ENCODE measurements at places on chromosomes 5 and 9. TPM values are rescaled to one million over a fixed set of nuclear protein-coding genes. Genes with fewer than 3 reads are reported as not detected.

GRCh38 chr5:122761115-122761514 lies 13.8 kb upstream of the SNX2 start:
- no peak for DNase-seq

GRCh38 chr5:156774273-156774672 lies 75.8 kb upstream of the PPP1R2B start:
- no peak for DNase-seq

GRCh38 chr5:124421584-124421983 lies 324.9 kb downstream of the ZNF608 start:
- no peak for DNase-seq

- no peak for DNase-seq
Observed at GRCh38 chr5:134512661-134512999, 12.8 kb upstream of the JADE2 start.

DNA sequence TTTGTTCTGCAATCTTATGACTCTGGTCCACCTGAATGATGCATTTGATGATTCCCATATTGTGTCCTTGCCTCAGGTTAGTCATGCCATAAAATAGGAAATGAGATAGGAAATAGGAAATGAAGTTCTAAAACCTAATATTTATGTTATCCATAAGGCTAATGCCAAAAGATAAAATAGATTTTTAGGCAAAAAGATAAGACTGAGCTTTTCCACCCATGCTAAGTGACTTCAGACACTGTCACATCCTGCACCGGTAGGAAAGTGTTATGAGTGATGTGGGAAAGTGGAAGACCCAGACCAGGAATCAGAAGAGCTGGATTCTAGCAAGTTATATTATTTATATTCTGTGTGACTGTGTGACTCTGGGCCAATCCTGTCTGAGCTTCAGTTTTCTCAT lies 600.8 kb upstream of the DMAC1 start:
- no peak for DNase-seq

Gene ADAMTS16
- total RNA-seq: under 0.01 TPM

Gene ZNF483
- 2.5 TPM for total RNA-seq

- DNase-seq: no peak
Observed at GRCh38 chr9:133455936-133456335, 3.8 kb upstream of the CACFD1 start.

GRCh38 chr9:36101916-36102741 lies 34.4 kb upstream of the GLIPR2 start:
- DNase-seq: peak; percentile 92

Gene NPR3
- 0.14 TPM for total RNA-seq

- no peak for DNase-seq
Observed at GRCh38 chr5:36519881-36520280, 86.5 kb upstream of the SLC1A3 start.

- DNase-seq: no peak
Observed at GRCh38 chr5:26757941-26758340, 280.4 kb downstream of the CDH9 start.

DNA sequence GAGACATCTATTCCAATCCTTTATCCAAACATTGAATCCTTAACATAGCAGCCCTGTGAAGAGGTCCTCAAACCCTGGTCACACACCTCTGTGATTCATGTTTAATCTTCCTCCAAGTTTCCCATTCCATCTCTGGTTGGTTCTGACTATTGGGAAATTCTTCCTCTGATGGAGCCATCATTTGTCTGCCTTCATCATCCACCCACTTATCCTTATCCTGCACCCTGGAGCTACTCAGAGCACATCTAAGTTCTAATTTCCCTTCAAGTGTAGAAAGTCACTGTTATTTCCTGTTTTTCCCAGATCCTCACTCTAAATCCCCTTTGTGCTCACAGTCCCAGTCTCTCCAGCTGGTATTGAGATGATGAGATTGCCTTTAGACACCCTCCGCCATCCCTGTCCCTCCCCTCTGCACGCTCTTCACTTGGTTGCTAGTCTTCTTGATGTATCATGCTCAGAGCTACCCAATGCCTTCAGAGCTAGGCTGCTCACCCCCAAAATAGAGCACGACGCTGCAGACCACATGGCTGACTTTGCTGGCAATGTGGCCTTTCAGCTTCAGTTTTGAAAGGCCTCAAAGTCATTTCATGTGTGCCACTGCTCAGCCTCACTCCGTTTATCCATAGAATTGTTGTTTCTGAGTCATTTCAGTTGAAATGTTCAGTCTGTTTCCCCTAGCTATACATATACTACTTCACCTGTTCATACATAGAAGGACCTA lies 154.3 kb downstream of the PALM2AKAP2 start:
- DNase-seq: no peak

DNA sequence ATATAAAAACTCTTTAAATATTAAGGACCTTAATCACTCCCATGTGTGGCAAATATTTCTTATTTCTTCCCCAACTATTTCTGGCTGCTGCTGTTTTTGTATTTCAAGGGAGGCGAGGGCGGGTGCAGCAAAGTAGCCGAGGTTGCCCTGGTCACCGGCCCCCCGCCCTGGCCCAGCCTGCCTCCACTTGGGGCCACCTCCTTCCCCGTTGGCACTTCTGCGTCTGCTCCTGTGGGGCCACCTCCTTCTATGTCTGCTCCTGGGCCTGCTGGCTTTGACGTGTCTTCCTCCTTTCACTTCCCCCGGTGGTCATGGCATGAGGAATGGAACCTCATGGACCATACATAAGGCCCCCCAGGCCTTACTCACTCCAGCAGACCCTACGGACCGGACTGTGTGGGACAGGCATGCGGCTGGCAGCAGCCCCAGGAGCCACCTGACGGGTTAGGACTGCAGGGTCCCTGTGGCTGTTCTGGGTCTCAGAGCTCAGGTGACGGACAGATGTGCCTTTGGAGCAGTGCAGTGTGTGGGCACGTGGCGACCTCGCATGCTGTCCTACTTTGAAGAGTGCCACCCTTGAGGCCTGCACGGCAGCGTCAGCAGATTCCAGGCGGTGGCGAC lies 5.8 kb upstream of the ENTPD8 start:
- no peak for DNase-seq

- DNase-seq: no peak
Observed at GRCh38 chr5:15363601-15364000, 136.4 kb upstream of the FBXL7 start.

Gene CD72
- 0.51 TPM for total RNA-seq

DNA sequence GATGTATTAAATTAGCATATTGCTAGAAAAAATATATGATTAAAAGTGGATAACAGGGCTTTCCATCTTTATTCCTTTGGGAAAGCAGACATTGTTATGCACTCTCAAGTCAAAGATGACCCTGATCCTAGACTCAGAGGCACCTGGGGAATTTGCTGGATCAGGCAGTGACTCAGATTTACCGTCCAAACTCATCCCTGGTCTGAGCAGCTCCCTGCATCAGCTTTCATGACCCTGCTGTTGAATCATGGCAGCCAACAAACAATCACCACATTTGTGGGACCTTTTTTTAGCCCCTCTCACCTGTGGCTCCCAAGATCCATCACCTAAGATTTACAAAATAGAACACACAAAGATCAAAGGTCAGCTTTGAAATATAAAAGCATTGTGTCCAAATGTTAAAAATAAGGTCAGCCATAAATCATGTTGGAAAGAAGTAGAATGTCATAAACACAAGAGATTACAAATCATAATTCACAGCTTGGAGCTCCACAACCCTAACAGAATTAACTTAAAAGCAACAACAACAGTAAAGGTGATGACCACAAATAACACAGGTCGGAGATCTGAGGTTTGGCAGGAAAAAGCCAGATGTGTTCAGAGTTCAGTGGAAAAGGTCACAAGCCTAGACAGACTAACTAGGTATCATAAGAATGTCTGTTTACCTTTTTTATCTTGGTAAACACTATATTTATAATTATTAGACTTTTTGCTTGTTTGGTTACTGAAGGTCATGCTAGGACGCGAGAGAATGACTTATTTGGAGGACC lies 55.5 kb downstream of the ZFAND5 start:
- DNase-seq: no peak

- no peak for DNase-seq
Observed at GRCh38 chr5:151881621-151882225, 42.9 kb downstream of the GLRA1 start.

Gene MCTP1
- 18.0 TPM for total RNA-seq

- DNase-seq: peak; percentile 85
Observed at GRCh38 chr5:151083081-151083676, 2.3 kb upstream of the TNIP1 start.

DNA sequence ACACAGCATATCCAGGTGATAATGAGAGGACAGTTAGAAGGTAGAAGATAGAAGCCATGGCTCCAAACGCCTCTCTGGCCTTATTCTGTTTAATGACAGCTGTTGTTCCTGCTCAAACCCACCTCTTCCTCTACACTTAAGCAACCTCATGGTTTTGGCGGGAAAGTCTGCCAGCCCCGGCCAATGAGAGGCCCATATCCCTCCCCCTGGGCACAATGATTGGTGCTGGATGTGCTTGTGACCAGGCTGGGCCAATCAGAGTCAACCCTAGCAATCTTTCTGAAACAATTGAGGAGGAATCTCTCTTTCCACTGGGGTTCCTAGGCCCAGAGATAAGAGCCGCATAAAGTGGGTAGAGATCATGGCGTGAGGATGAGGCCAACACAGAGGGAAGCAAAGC lies 4.8 kb upstream of the GFI1B start:
- no peak for DNase-seq

- peak; percentile 86 for DNase-seq
Observed at GRCh38 chr5:113162770-113163169, 186.2 kb downstream of the DCP2 start.

Gene GBGT1
- 10.0 TPM for total RNA-seq

DNA sequence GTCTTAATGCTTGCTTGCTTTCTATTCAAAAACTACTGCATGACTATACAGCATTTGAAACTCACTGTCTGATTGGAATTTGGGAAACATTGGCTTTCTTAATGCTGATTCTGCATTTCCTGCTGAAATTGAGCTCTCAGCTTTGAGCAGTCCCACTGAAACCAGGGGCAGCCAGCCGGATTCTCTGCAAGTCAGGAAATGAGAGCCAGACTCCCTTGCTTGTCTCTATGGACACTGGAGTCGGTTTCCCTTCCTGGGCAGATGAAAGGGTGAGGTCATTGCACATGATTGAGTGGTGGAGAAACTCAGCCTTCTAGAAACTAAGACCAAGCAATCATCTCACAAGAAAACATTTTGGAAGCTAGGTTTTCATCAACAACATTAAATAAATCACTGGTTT lies 119.7 kb upstream of the SPATA31C2 start:
- DNase-seq: peak; percentile 61

GRCh38 chr5:17444496-17444895 lies 53.5 kb upstream of the TAF11L2 start:
- no peak for DNase-seq

Gene IL3
- not detected for total RNA-seq

DNA sequence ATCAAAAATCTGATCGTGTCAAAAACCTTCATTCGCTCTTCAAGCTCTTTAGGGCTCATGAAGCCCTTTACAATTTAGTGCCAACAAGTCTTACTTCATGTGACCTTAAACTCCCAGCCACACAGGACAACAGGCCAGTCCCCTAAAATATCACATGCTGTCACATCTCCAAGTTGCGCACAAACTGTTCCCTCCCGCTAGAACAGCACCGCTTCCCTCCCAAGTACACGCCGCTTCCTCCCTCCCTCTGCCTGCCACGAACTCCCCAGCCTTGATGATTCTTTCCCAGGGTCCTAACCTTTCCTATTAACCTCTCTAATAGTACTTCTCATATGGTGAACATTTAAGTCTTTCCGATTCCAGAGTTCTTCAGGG lies 91.2 kb downstream of the TLE1 start:
- DNase-seq: no peak

GRCh38 chr9:125633116-125633745 lies 73.8 kb downstream of the MAPKAP1 start:
- no peak for DNase-seq

GRCh38 chr5:107671742-107672210 lies 1.0 kb upstream of the EFNA5 start:
- DNase-seq: peak; percentile 53

Gene SPATA31C1
- 0.14 TPM for total RNA-seq

DNA sequence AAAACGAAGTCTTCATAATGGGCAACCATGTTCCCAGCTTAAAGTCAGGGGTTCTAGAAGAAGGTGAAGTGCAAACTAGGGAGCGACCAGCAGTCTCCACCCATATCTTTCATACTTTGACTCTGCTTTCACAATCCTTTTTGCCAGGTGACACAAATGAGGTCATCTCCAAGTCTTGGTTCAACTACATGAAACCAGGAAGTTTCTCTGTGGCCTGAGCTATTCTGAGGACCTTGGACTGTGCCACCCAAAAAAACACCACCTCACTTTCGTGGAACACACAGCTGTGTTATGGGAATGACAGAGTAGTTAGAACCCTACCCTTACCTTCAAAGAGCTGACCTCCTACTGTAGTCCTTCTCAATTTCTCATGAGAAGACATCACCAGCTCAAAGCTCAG lies 309.2 kb downstream of the AGTPBP1 start:
- DNase-seq: no peak

- DNase-seq: no peak
Observed at GRCh38 chr9:136798708-136799078, 2.6 kb downstream of the CCDC183 start.

Gene DMRTA1
- 0.14 TPM for total RNA-seq

DNA sequence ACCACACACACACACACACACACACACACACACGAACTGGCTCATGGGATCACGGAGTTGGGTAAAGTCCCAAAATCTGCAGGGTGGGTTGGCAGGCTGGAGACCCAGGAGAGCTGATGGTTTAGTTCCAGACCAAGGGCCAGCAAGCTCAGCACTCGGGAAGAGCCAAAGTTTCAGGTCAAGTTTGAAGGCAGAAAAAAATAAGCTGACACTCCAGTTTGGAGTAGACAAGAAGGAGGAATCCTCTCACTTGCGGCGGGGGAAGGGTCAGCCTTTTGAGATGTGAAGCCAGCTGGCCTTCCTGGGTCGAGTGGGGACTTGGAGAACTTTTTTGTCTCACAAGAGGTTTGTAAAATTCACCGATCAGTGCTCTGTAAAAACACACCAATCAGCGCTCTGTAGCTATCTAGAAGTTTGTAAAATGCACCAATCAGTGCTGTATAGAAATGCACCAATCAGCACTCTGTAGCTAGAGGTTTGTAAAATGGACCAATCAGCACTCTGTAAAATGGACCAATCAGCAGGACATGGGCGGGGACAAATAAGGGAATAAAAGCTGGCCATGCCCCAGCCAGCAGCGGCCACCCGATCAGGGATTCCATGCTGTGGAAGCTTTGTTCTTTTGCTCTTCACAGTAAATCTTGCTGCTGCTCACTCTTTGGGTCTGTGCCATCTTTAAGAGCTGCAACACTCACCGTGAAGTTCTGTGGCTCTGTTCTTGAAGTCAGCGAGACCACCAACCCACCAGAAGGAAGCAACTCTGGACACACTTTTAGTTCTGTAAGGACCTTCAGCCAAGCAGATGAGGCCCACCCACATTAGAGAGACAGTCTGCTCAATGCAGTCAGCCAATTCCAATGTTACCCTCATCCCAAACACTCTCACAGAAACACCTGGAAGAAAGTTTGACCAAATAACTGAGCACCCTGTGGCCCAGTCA lies 37.8 kb upstream of the UNC5A start:
- DNase-seq: no peak

- DNase-seq: no peak
Observed at GRCh38 chr9:3848445-3849114, 322.8 kb upstream of the RFX3 start.

DNA sequence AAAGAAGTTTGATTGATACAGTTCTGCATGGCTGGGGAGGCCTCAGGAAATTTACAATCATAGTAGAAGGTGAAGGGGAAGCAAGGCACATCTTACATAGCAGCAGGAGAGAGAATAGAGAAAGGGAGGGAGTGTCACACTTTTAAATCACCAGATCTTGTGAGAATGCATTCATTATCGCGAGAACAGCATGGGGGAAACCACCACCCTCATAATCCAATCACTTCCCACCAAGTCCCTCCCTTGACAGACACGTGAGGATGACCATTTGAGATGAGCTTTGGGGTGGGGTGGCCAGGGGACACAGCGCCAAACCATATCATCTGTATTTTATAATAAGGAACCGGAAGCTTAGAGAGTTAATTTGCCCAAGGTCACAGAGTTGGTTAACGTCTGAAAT lies 13.7 kb upstream of the FOCAD start:
- DNase-seq: no peak

Measured in epithelial cell of proximal tubule (primary cell).